ENCODE measurements at places on chromosomes 3 and 15.

DNA sequence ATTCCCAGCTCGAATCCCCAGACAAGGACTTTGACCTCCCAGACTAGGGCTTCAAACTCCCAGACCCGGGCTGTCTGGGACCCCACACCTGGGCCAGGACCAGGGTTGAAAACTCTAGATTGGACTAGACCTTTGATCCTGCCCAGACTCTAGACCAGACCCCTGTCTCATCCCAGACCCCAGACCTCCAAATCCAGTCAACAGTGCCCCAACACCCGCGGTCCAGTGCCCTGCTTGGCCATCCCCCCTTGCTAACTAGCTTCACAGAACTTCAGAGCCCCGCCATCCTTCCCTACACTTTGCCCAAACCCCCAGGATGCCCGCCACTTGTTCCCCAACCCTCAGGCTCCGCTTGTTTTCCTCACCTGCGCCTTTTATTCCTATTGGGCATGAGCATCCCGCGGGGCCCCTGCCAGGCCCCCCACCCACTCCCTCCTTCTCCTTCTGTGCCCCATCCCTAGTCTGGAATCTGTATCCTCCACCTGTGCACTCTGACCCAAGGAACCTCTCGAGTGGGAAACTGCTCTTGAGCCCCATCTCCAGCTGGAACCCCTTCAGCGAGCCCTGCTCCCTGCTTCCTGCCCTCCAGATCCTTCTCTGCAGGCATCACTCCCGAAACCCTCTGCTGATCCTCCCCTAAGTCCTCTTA, 604 bp downstream of the GNAI2 start:
- no peak for DNase-seq

DNA sequence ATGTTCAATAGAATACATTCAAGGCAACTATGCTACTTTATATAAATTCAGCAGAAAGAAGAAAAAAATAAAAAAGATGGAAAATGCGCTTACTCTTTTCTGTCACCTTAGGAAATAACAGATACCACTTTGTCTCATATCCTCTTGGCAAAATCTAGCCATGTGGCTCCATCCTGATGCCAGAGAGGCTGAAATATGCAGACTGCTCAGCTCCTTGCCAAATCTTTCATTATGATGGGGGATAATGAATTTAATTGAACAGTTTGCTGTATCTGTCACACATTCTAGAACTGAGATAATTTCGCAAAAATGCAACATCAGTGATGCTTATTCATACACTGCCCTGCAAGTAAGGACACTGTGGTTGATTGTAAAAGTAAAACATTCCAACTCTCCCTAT, 1081.5 kb downstream of the PLOD2 start:
- DNase-seq: no peak

GRCh38 chr15:48628832-48629231, 16.7 kb downstream of the FBN1 start:
- DNase-seq: no peak

DNA sequence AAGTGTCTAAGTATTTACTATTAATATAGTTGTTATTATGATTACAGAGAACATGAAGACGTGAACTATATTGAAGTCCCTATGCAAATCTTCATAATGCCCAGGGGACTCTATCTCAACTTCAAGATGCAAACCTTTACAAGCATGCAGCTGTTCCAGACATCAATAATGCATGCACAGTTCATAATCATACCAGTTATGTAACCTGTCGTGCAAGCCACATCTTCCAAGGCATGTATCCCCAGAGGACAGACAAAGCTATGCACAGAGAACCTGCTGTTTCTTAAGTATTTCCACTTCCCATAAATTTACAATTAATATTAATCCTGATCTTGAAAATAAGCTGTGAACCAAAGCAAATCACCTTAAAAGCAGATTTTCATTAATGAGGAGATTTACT, 534.1 kb downstream of the TUSC7 start:
- no peak for DNase-seq

- DNase-seq: no peak
Observed at GRCh38 chr15:49978121-49978520, 140.9 kb downstream of the ATP8B4 start.

DNA sequence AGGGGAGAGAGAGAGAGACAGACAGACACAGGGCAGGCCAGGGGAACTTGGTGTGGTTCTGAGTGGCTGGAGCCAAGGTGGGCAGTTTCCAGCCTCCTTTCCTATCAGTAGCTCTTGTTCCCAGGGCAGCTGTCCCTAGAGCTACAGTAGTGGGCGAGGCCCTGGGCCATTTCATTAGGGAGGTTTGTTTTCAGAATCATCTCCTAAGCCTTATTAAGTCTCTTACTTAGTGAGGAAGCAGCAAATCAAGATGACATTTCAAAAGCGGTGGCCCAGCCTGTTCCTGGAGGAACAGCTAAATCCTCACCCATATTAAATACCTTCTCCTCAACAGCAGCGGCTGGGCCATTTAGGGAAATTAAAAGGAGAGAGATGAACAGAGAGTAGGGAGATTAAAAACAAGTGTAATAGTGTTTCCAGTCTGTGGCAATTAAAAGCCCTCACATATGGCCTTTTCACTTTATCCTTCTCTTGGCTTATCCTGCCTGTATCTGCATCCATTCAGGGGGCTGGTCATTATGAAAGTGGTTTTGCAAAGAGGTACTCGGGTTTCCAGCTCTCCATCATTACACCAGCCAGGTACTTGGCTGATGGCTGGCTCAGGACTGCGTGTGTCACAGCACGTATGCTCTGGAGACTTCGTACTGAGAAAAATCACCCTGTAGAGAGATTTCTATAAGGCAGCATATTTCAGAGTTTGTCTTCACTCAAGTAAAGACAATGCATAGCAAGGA, 91.9 kb upstream of the PRR23C start:
- DNase-seq: peak; percentile 34

- no peak for DNase-seq
Observed at GRCh38 chr15:63858881-63859280, 25.1 kb upstream of the HERC1 start.

- DNase-seq: peak; percentile 73
Observed at GRCh38 chr3:31550452-31551251, 17.9 kb downstream of the STT3B start.

GRCh38 chr3:46356909-46357308, 3.0 kb downstream of the CCR2 start:
- DNase-seq: no peak

GRCh38 chr3:15347063-15347736, 14.8 kb upstream of the SH3BP5 start:
- DNase-seq: no peak

- no peak for DNase-seq
Observed at GRCh38 chr3:132787616-132788300, 65.5 kb upstream of the NPHP3 start.

GRCh38 chr3:116179091-116179490, 266.2 kb downstream of the LSAMP start:
- no peak for DNase-seq

- DNase-seq: no peak
Observed at GRCh38 chr3:196620161-196620604, 19.3 kb upstream of the NRROS start.

GRCh38 chr3:182583545-182583944, 209.8 kb upstream of the ATP11B start:
- no peak for DNase-seq

DNA sequence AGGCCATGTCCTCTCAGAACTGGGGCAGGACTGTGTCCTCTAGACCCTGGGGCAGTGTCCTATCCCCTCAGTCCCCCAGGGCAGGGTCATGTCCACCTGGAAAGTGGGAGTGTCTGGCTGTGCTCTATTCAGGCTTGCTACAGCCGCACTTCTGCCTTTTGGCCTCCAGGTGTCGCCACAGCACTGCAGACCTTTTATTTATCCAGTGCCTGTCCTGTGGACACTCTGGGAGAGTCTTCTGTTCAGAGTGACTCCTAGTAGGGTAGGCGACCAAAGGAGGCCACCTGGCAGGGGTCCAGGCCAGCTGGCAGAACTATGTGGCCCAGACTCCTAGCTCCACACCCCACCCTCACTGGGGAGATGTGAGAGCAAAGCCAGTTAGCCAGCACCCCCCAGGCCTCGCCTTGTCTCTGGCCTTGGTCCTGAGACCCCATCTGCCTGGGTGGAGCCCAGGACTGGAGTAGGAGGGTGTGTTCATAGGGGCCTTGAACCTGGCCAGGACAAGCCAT, 3.9 kb downstream of the TMIE start:
- peak; percentile 90 for DNase-seq

- no peak for DNase-seq
Observed at GRCh38 chr3:142536519-142536918, 42.0 kb downstream of the ATR start.

- DNase-seq: no peak
Observed at GRCh38 chr3:10292505-10293419, at the start of gene GHRL. GHRL (minus strand) TSS chr3:10292947; CDS start chr3:10290180, 2,767 bp downstream.

DNA sequence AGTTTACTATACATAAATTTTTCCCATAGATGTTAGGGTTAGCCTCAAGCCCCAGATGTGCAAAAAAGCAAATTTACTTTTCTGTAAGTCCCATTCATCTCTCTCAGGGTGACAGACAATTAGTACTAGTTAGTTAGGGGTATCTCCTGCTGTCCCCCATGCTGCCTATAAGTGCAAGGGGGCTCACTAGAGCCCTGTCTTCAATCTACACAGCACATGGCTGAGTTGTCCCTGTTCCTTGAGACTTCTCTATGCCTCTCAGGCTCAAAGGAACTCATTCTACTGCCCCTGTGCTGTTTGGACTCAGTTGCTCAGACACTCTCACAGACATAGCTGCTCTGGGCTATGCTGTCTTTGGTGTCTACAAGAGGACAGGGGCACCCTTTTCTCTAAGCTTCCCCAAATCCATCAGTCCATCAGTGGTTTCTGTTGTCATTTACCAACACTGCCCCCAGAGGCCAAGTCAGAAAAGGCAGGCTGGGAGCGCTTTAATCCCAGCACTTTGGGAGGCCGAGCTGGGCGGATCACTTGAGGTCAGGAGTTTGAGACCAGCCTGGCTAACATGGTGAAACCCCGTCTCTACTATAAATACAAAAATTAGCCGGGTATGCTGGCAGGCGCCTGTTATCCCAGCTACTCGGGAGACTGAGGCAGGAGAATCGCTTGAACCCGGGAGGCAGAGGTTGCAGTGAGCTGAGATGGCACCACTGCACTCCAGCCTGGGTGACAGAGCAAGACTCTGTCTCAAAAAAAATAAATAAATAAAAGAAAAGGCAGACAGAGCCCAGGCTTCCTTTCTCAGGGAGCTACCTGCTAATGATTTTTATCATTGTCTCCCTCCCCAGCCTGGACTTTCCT, 31.4 kb upstream of the PRTG start:
- peak; percentile 79 for DNase-seq

DNA sequence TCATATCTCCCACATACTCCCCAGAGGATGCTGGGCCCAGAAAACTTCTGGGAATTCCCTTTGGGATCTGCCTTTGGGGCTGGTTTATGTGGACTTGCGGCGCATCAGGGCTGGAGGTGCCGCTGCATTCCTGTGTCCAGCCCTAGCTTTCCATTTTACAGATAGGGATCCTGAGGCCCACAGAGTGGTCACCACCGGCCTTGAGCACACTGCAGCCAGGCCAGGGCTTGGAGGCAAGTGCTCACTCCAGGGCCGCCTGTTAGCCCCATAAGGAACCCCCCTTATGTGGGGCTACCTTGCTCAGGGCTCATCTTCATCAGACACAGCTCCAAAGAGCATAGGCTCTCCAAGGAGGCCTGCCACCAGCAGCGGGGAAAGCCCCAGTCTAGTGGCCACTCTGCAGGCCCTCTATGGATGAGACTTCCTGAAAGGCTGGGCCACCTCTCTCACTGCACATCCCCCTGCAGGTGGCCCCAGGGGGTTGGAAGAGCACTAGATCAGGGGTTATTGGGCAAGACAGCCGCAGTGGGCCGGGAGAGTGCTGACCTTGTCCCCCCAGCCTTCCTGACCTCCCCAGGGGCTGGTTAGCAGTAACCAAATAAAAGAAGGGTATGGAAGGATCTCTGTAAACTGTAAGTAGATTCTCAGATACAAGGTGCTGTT, 9.2 kb upstream of the ATP2B2 start:
- DNase-seq: no peak

DNA sequence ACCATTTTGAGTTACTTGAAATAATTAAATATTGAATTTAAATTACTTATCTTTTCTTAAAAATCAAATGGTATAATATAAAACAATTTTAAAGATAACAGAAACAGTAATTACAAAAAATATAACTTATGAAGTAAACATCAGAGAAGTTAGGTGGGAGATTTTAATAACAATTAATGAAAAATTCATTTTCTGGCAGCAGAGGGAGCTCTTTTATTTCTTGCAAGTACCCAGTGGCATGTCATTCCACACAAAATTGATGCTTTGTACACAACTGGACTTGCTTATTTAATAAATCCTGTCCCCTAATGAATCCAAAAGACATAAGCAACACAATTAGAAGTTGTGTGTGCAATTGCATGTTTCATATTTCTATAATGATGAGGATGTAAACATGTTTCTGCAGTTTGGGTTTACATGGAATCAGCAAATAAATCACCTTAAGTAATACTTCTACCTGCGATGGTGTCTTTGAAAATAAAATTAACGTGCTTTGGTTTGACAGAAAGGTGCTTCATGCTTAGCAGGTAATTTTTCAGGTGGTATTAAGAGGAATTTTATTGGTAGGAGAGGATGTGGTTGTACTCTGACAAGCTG, 861.3 kb downstream of the ZPLD1 start:
- DNase-seq: no peak

DNA sequence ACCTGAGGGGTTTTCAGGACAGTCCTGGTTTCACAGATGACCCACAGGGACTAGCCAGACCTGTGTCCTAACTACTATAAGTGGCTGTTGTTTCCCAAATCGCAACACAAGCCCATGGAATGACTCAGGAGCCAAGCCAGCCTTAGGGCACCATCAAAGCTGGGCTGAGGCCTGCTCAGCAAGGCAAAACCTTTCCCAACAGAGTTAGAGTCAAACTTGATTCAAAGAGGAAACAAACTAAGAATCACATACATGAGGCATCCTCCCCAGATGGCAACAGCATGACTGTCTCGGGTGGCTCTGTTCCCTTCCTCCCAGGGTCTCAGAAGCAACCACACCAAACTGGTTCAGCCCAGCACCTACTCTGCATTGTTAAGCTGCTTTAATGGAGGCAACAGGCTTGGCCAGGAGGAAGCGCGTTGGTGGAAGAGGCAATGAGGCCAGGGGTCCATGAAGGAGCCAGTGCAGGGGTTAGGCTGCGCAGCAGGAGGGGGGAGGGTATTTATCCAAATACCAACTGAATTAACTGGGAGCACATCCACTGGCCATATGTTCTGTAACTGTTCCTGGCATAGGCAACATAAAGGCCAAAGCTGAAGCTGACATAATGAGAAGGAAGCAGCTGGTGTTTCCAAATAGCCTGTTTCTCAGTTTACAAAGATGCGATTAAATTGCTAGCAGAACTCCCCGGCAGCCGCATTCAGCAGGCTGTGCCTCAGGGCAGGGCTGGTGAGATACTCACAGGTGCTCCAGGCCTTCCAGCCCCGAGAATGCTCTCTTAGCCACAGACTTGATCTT, 102.4 kb downstream of the LRIG1 start:
- no peak for DNase-seq

DNA sequence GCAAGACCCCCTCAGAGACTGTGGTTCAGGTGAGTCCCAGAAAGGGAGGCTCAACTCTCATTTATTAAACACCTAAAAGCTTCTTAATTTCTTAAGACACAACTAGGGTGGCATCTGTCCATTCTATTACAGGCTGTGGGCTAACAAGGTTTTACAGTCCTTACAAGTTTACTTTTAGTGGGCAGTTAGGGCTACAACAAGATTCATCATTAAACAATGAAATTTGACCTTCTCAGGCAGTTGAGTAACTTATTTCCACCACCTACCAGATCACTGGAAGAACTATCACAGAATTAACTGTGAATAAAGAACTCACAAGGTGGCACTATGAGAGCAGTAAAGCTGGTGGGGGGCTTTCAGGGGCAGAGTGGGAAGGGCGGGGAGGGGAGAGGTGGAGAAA, 132.6 kb downstream of the PLD1 start:
- no peak for DNase-seq
